AG04450 (cell line): ENCODE measurements at places on chromosomes 5 and 9.

DNA sequence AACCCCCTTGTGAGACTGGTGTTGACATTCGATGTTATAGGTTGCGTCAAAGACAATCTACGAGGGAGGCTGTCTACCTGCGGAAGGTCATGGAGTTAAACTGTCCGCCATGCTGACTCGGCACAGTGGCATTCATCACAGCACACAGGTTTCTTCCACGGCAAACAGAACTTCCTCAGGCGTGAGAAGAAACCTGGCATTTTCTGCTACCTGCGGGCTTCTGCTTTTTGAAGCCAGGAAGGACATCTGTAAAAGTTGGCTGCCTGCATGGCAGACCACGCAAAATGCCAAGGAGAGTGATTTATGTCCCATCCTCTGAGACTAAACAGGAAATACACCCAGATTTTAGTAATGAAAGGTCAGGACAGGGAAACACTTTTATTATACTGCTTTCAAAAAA is 809.8 kb upstream of the NUDT12 start:
- DNase-seq = no peak

DNA sequence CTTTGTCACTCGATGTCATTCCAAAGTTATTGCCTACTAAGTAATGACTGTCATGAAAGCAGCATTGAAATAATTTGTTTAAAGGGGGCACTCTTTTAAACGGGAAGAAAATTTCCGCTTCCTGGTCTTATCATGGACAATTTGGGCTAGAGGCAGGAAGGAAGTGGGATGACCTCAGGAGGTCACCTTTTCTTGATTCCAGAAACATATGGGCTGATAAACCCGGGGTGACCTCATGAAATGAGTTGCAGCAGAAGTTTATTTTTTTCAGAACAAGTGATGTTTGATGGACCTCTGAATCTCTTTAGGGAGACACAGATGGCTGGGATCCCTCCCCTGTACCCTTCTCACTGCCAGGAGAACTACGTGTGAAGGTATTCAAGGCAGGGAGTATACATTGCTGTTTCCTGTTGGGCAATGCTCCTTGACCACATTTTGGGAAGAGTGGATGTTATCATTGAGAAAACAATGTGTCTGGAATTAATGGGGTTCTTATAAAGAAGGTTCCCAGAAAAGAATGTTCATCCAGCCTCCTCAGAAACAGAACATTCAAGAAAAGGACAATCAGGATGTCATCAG is 11.3 kb downstream of the TLR4 start:
- DNase-seq = no peak

DNA sequence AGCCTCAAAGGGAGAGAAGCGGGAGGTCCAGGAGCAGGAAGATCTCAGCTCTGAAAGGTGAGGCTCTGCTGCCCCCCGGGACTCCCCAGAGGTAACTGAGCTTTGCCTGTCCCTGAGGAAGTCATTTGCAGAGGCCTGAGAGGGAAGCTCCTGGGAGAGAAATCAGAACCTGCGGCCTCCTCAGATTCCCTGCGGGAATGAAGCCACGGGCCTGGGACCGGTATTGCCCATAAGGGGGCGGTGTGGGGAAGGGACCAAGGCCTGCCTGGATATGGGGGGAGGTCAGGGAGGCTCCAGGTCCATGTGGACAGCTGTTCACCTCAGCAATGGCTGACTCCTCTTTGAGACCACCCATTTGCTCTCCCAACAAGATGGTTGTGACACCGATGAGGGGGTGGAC is 1.3 kb downstream of the SPATA31E1 start:
- DNase-seq = no peak

DNA sequence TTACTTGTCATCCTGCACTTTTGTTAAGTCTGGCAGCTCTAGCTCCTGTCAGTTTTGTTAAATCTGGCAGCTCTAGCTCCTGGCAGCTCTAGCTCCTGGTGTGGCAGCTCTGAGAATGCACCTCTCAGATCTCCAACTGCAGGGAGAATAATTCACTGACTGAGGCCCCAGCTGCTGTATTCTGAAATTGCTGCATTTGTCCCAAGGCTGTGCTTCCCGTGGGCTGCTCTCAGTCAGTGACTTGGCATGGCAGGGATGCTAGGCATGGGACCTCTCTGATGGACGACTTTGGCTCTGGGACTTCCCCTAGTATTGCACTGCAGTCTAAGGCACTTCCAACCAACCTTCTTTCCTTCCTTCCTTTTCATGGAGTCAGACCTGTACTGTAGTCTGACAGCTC is 475.7 kb downstream of the CCDC171 start:
- DNase-seq = no peak
